ENCODE measurements at places on chromosomes 4 and X.
A peak's percentile ranks its signal among the peaks of the same experiment; 100 is the strongest.

DNA sequence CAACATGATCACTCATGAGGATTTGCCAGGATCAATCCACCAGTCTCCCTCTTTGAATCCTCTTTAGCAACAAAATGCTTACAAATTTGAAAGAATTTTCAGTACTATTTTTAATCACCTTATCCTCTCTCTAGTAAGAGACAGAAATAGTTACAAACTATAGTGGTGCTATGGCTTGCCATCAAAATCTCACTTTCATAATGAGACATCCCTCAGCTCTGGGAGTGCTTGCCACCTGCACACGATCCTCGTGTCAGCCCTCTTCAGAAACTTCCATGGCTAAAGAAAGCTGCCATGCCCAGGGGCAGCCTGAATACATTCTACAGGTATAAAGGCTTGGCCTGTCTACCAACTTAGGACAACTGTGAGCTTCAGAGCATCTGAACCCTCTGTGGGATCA is 5.1 kb upstream of the DHX15 start:
- no peak for DNase-seq

- no peak for DNase-seq
Measured at GRCh38 chr4:117957571-117957970, 76.7 kb upstream of the NDST3 start.

GRCh38 chr4:139675651-139676050 is 10.0 kb downstream of the MGST2 start:
- no peak for DNase-seq

DNA sequence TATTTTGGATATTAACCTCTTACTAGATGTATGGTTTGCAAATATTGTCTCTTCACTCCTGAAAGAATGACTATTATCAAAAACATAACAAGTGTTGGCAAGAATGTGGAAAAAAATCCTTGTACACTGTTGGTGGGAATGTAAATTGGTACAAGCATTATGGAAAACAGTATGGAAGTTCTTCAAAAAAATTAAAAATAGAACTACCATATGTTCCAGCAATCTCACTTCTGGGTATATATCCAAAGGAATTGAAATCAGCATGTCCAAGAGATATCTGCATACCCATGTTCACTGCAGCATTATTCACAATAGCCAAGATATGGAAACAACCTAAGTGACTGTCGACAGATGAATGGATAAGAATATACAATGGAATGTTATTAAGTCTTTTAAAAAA is 61.6 kb upstream of the KIT start:
- DNase-seq: no peak

GRCh38 chr4:52373650-52374049 is 285.5 kb downstream of the USP46 start:
- DNase-seq: no peak

- DNase-seq: no peak
Measured at GRCh38 chr4:154415313-154415712, 76.3 kb downstream of the DCHS2 start.

GRCh38 chrX:9163214-9163709 is 129.3 kb upstream of the FAM9B start:
- no peak for DNase-seq

GRCh38 chr4:43353552-43353951 is 461.0 kb downstream of the GRXCR1 start:
- DNase-seq: no peak

- no peak for DNase-seq
Measured at GRCh38 chrX:16120431-16120830, 2.9 kb upstream of the GRPR start.

GRCh38 chr4:139682741-139683151 is 17.1 kb downstream of the MGST2 start:
- DNase-seq: peak; percentile 59

DNA sequence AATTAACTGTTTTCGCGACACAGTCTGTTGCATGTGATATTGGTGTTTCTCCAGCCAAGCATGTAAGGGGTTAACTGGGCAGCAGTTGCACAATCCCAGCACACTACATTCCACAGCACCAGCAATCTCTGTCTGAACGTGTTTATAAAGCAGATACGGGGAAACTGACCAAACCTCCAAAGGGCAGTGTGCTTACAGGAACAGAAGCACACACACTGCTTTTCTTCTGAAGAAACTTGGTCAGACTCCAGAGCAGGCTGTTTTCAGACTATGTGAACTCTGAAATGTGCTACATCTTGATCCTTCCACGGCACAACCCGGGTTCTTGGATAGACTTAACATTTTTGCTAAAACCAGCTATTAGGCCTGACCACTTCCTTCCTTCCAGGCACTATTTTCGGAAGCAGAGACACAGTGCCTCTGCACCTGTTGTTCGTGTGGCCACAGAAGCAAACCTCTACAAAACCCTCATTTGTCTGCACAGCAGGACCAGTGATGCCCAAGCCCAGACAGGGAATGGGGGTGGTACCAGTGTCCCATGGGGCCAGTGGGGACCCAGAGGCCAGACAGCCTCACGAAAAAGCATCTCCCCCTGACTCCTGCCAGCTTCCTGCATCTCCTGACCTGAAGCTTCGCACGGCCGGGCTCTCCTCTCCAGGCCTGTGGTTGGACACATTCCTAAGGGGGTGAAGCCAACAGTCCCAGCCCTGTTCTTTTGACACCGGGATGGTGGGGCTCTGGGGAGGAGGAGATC is 90.1 kb downstream of the IRF2 start:
- peak; percentile 76 for DNase-seq

DNA sequence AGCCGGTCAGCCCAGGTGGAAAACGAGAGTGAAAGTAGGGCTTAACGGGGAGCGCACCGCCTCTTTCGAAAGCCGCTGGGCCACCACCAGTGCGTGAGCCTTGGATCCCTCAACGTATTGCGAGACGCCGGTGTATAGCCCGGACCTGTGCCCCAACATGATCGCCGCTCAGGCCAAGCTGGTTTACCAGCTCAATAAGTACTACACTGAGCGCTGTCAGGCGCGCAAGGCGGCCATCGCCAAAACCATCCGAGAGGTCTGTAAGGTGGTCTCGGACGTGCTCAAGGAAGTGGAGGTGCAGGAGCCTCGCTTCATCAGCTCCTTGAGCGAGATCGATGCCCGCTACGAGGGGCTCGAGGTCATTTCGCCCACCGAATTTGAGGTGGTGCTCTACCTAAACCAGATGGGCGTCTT is 929 bp downstream of the MAB21L2 start:
- DNase-seq: peak; percentile 45

DNA sequence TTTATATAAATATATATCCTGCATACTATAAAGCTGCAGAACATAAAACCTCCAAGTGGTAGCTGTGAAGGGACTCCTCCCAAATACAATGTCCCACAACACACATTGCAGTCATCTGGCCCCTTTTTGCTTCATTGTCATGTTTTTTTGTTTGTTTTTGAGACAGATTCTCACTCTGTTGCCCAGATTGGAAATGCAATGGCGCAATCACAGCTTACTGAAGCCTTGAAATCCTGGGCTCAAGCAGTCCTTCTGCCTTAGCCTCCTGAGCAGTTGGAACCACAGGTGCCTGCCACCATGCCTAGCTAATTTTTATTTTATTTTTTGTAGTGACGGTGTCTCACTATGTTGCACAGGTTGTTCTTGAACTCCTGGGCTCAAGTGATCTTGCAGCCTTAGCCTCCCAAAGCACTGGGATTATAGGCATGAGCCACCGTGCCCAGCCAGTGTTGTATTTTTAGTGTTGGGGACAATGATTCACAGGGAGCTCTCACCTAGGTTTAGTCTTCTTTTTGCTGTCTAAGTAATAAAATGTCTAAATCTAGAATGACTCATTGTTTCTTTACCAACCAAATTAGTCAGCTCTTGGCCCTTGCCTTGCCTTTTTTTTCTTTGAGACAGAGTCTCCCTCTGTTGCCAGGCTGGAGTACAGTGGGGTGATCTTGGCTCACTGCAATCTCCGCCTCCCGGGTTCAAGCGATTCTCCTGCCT is 24.0 kb upstream of the XIAP start:
- no peak for DNase-seq

DNA sequence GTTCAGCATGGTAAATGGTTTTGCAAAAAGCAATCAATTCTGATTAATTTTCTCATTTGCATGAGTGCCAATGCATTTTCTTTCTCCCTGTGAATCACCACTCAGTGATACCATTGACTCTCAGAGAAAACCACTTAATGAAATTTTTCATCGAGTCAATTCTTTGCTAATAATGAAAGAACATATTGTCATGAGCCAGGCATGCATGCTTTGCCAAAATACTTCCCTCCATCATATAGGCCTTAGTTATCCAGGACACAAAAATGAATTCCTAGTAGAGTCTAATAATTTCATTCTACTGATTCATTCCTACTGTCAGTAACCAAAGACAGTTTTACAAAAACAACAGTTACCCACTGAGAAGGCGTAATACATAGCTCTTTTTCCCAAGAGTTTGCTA is 680.0 kb downstream of the TRIML1 start:
- DNase-seq: no peak

DNA sequence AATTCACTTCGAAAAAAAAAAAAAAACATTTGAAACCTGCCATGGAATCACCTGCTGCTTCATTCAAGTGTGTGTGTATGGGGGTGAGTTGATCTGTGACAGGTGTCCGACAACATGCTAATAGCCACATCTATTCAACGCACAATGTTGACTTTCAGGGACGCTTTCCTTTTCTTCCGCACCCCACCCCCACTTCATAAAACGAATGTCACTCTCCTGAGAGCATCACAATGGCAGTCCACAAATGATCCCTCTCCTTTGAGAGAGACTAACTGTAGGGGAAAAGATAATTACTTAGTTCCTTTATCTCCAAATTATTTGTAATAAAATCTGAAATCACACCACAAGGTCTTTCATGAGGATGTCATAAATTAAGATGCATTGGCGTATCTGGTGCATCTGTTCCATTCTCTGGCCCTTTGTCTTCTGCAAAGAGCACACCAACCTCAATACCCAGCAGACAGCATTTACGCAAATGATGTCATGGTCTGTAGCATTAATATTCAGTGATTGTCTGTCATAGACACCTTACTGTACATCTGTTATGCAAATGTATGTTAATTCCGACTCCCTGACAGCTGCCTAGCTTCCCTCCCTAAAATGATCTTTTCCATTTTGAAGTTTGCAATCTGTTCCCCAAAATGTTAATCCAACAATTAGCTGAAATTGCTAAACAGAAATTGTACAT is 640.0 kb upstream of the BOD1L1 start:
- no peak for DNase-seq

DNA sequence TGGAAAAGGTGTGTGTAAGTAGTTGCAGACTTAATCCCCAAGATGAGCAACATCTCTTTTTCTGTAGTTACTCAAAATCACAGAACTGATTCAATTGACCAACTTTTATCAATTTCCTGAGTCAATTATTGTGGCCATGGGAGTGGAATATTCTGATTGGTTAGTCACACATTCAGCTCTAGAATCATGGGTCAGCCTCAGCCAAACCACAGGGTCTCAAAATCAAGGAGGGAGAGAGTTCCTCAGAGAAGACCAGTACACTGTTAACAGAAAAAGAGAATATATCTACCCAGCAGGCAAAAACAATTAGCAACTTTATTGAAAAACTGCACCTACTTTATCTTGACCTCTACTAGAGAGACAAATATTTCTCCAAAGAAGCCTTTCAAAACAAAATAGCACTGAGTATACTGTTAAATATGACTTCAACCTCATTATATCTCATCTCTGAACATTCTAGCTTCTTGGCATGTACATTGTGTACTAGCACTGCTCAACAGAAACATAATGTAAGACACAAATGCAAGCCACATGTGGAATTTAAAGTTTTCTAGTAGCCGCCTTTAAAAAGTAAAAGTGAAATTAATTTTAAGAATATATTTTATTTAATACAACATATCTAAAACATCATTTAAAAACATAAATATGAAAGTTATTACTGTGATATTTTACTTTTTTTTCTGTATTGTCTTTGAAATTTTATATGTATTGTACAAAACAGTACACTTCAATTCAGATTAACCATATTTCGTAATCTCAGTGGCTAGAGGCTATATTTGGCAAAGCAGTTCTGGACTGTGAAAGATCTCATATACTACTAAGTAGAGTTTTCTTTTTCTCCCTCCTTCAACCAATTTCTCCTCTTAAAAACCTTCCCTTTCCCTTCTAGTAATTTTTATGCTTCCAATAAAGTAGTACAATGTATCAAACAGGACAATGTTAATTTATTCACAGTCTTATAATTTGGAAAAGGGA is 11.8 kb upstream of the LCORL start:
- DNase-seq: no peak

- DNase-seq: no peak
Measured at GRCh38 chr4:26218677-26219605, 101.9 kb upstream of the RBPJ start.

- no peak for DNase-seq
Measured at GRCh38 chrX:132749406-132749805, 209.0 kb downstream of the HS6ST2 start.

- no peak for DNase-seq
Measured at GRCh38 chr4:134888156-134888555, 686.6 kb upstream of the PABPC4L start.

DNA sequence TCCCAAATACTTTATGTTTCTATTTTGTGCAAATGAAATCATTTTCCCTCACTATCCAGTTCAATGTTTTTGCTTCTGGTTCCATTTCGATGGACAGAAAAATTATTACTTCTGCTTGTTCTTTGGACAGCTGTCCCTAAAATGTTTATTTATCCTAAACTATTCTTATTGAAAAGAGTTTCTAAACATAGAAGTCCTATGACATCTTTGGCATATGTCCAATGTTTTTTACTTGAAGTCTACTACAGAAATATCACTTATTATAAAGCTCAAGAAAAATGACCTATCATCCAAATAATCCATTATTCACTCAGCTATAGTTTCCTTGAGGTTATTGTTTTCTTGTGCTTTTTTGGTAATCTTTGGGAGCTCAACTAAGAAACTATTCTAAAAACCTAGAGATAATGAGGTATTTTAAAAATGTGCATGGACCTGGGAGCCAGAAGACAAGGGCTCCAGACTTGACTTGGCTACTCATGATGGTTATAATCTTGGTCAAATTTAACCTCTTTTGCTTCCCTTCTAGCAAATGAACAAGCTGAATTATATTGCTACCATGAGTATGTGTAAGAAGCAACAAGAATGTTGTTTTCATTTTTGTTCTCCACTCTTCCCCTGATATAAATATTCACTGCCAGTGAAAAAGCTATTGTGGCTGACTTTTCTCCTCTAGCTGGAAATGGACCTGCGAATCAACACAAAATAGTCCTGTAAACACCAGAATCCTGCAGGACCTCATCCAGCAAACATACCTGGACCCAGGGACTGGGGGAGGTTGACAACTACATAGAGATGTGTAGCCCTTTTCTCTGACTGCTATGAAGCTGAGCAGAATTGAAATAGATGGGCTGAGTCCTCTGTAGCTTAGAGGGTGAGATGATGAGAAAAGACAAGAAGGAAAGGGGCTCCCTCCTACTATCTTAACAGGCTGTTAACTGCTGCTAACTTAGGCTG is 137.4 kb downstream of the FRYL start:
- DNase-seq: no peak
